ENCODE measurements at places on chromosomes 16 and 17. TPM values are rescaled to one million over a fixed set of nuclear protein-coding genes. Genes with fewer than 3 reads are reported as not detected.

DNA sequence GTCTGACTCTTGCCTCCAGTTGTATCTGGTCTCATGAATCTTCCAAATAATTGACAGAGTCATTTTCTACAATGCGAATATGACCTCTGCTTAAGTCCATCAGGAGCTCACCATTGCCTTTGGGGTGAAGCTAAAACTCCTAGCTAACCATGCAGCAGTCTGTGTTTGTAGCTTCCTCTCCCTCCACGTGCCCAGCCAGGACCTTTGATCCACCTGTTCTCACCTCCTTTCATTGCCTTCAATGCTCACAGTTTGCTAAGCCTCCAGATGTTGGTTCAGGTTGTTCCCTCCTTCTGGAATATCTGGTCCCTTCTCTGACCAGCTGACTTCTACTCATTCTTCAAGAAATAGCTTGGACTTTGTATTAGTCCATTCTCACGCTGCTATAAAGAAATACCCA is 23.0 kb downstream of the BMERB1 start:
- DNase-seq = no peak
- H3K27ac ChIP-seq = no peak overlapping the region
- H3K36me3 ChIP-seq = no peaks in the 10 kb centered on the region

- peak overlapping the region; percentile 74 for H3K4me3 ChIP-seq
- peak; percentile 94 for DNase-seq
- no peaks in the 10 kb centered on the region for H3K27me3 ChIP-seq
- no peaks in the 10 kb centered on the region for H3K36me3 ChIP-seq
- H3K4me1 ChIP-seq = peaks cover 30% of the 10 kb centered on the region
Measured at GRCh38 chr17:37488607-37489196, 989 bp upstream of the DUSP14 start.

ULK2 gene
- total RNA-seq = 10.8 TPM

NUDT16L1 gene
- 43.6 TPM for total RNA-seq

DNA sequence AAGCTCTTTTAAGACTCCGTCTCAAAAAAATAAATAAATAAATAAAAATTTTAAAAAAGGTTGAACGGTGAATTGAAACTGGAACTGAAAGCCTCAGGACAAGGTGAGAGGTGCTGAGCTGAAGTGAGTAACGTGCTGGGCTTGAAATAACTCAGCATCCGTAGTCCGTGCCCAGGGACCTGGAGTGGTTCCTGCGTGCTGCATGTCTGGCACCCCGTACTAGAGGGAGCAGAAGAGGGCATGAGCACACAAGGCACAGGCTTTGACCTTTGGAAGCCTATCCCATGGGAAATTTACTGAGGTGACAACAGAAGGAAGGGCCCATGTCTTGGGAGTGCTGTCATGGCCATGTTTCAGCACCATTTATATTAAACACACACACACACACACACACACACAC is 4.5 kb upstream of the MEIOB start:
- no peak for DNase-seq
- no peak overlapping the region for H3K4me3 ChIP-seq
- H3K36me3 ChIP-seq = no peaks in the 10 kb centered on the region
- peaks cover 29% of the 10 kb centered on the region for H3K27me3 ChIP-seq
- no peak overlapping the region for H3K27ac ChIP-seq

DNA sequence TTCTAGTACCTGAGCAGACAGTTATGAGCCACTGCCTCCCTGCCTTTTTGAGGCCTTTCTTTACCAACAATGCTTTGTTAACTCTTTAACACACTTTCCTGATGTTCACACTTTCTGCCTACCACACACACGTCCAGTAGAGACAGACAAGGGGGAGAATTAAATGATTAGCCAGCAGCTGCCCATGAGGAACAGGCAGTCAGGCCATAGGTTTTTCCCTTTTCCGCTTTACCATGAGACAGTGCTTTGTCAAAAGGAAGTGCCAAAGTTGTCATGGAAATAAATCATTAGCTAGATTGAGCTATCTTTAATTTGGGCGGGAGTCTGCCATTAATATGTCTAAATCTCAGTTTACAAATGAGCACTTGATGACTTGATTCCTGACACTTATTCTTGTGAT is 102.1 kb downstream of the PITPNC1 start:
- H3K27me3 ChIP-seq = no peaks in the 10 kb centered on the region
- H3K36me3 ChIP-seq = no peaks in the 10 kb centered on the region
- H3K4me1 ChIP-seq = peaks cover 24% of the 10 kb centered on the region
- no peak overlapping the region for H3K4me3 ChIP-seq

- H3K4me3 ChIP-seq = no peak overlapping the region
- H3K27me3 ChIP-seq = peaks cover 49% of the 10 kb centered on the region
- H3K36me3 ChIP-seq = no peaks in the 10 kb centered on the region
- H3K4me1 ChIP-seq = peaks cover 12% of the 10 kb centered on the region
- H3K27ac ChIP-seq = no peak overlapping the region
Measured at GRCh38 chr17:9023392-9024218, 2.3 kb downstream of the NTN1 start.

- no peak overlapping the region for H3K4me3 ChIP-seq
- no peaks in the 10 kb centered on the region for H3K36me3 ChIP-seq
- no peaks in the 10 kb centered on the region for H3K27me3 ChIP-seq
- peaks cover 17% of the 10 kb centered on the region for H3K4me1 ChIP-seq
- no peak overlapping the region for H3K27ac ChIP-seq
Measured at GRCh38 chr16:10868596-10869469, 8.2 kb upstream of the CIITA start.

DNA sequence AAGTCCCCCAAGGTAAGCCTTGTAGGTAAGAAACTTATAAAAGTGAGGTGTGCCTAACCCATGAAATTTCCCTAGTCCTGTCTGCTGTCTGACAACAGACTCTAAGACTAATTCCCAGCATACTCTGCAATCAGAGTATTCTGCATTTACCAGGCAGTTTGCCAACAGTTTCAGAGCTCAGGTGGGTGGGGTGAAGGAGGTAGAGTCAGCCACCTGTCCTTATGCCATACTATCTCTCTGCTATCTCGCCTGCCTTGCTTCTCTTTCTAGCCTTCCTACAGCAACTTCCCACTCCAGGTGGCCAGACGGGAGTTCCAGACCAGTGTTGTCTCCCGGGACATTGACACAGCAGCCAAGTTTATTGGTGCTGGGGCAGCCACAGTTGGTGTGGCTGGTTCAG is 2.3 kb downstream of the ATP5MC1 start:
- H3K4me3 ChIP-seq = no peak overlapping the region
- DNase-seq = no peak

- no peak overlapping the region for H3K27ac ChIP-seq
- no peak for DNase-seq
- H3K4me1 ChIP-seq = peaks cover 30% of the 10 kb centered on the region
- H3K4me3 ChIP-seq = no peak overlapping the region
- H3K27me3 ChIP-seq = no peaks in the 10 kb centered on the region
- H3K36me3 ChIP-seq = no peaks in the 10 kb centered on the region
Measured at GRCh38 chr17:48244814-48245213, 137.2 kb downstream of the SNX11 start.

- H3K4me1 ChIP-seq = peaks cover 6% of the 10 kb centered on the region
- peak; percentile 64 for DNase-seq
- H3K27ac ChIP-seq = no peak within 1 kb of the TSS
- no peaks in the 10 kb centered on the region for H3K36me3 ChIP-seq
- H3K27me3 ChIP-seq = peaks cover 5% of the 10 kb centered on the region
Measured at GRCh38 chr16:77788181-77789084, at the start of gene VAT1L. TSS of gene VAT1L (plus strand) at chr16:77788564. CDS start at chr16:77788683, 119 bp downstream.

GRCh38 chr17:4241535-4241934 is 22.2 kb downstream of the ANKFY1 start:
- H3K4me3 ChIP-seq = no peak overlapping the region
- H3K27me3 ChIP-seq = no peaks in the 10 kb centered on the region
- no peaks in the 10 kb centered on the region for H3K4me1 ChIP-seq
- DNase-seq = no peak

FOXJ1 gene
- 0.48 TPM for total RNA-seq

DNA sequence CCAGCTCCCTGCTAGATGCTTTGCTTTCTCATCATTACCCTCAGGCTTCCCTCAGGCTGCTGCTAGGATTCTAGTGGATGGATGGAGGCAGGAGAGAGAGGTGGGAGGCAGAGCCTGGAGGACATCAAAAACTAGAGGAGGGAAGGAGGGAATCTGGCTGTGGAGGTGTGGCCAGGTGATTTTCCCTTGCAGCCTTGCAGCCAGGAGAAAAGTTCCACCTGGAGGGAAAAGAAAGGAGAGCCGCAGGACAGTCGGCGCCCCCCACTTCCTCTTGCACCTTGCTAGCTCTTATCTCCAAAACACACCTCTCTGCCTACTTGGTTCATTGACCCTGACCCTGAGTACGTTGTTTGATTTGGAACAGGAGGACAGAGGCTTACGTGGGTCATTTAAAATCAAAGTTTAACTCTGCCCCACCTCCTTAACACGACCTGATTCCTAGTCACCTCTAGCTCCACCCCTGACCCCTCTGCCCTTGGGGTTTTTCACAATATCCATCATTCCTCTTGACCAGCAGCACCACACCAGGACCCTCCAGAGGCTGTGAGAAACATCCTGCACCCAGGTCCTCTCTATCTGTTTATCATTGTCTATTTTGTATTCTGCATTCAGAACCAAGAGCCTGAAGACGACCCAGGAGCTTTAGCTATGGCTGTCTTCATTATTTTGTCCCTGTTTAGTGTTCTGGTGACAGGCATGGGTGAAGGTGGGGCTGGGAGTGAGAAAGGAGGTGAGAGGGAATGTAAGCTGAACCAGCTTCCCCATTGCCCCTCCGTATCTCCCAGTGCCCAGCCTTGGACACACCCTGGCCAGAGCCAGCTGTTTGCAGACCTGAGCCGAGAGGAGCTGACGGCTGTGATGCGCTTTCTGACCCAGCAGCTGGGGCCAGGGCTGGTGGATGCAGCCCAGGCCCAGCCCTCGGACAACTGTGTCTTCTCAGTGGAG is 15.9 kb downstream of the AOC3 start:
- peaks cover 4% of the 10 kb centered on the region for H3K4me1 ChIP-seq
- no peak overlapping the region for H3K4me3 ChIP-seq
- H3K27ac ChIP-seq = no peak overlapping the region
- no peaks in the 10 kb centered on the region for H3K27me3 ChIP-seq
- H3K36me3 ChIP-seq = no peaks in the 10 kb centered on the region

PRSS27 gene
- 3.0 TPM for total RNA-seq

NUDT7 gene
- 3.5 TPM for total RNA-seq

GRCh38 chr17:18253947-18254821 is 4.4 kb downstream of the FLII start:
- H3K4me1 ChIP-seq = peaks cover 13% of the 10 kb centered on the region
- H3K36me3 ChIP-seq = peaks cover 23% of the 10 kb centered on the region
- no peak overlapping the region for H3K4me3 ChIP-seq
- H3K27me3 ChIP-seq = no peaks in the 10 kb centered on the region

KCNH4 gene
- total RNA-seq = not detected

- H3K36me3 ChIP-seq = no peaks in the 10 kb centered on the region
- H3K27me3 ChIP-seq = no peaks in the 10 kb centered on the region
- no peak overlapping the region for H3K27ac ChIP-seq
Measured at GRCh38 chr16:2675714-2676113, 6.6 kb upstream of the KCTD5 start.

GRCh38 chr17:81934850-81935708 is 2.0 kb downstream of the PYCR1 start:
- H3K36me3 ChIP-seq = no peaks in the 10 kb centered on the region
- no peak overlapping the region for H3K27ac ChIP-seq
- peaks cover 6% of the 10 kb centered on the region for H3K4me1 ChIP-seq
- H3K27me3 ChIP-seq = no peaks in the 10 kb centered on the region
- no peak for DNase-seq

PRR35 gene
- total RNA-seq = 0.09 TPM

DNA sequence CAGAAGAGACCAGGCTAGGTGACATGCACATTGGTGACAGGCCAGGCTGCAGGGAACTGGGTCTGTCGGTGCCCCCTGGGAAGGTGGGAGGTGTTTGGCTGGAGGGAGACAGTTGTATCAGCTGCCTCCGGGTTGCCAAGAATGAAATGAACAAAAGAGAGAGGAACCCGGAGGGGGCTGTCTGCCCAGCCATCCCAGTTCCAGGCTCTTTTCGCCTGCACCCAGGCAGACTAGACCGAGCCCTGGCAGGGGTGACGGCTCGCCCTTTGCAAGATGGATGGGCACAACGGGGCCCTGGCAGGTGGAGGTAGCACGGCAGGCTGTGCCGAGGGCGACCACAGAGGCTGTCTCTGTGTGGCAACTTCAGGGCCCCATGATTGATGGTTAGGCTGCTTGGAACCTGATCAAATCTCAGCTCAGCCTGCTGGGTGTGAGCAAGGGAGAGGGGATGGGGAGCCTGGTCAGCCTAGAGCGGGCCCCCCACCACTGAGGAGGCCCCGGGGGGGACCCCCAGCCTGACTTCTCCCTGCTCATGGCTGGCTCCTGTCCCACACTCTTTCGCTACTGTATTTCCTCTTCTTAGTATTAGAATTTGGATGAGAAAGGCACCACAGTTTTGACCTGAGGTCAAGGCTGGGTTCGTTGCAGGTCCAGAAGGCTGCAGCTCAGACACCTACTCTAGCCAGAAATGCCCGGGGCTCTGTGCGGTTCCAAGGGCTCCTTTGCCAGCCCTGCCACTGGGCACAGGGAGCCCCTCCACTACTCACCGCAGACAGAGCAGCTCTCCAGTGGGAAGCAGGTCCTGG is 118.9 kb upstream of the CHMP6 start:
- peaks cover 17% of the 10 kb centered on the region for H3K4me1 ChIP-seq
- no peak for DNase-seq
- H3K27me3 ChIP-seq = no peaks in the 10 kb centered on the region

GRCh38 chr17:260031-260791 is 78.8 kb upstream of the DOC2B start:
- no peak overlapping the region for H3K27ac ChIP-seq
- no peak overlapping the region for H3K4me3 ChIP-seq
- H3K36me3 ChIP-seq = no peaks in the 10 kb centered on the region
- peaks cover 9% of the 10 kb centered on the region for H3K27me3 ChIP-seq
- no peak for DNase-seq
- H3K4me1 ChIP-seq = no peaks in the 10 kb centered on the region

GRCh38 chr17:16456742-16457316 is 35.2 kb downstream of the LRRC75A start:
- H3K4me1 ChIP-seq = peaks cover 6% of the 10 kb centered on the region
- no peaks in the 10 kb centered on the region for H3K36me3 ChIP-seq

DNA sequence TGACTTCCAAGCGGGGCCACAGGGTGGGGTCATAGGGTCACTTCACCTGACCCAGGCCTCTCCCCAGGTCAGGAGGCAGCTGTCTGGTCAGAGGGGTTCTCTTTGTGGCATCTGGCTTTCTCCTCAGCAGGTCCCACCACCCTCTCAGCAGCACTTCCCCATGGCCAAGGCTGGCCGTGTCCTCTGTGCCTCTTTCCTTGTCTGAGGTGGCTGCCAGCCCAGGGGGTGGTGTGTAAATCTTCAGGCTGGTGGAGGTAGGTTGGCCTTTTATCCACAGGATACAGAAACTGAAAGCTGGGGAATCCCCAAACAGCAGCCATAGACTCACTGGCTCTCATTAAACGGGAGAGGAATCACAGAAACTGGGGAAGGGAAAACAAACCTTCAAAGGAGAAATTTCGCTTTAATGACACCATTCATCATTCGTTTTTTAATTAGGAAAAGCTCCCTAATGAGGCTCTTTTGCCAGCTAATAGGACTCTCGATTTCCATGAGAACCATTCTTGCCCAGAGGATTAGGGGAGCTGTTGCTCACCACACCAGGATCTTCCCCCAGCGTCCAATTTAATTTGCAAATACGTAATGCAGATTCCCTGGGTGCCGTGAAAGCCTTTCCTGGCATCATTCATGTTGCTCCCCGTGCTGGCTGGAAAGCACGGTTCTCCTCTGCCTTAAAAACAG is 18.0 kb downstream of the C17orf75 start:
- H3K4me3 ChIP-seq = no peak overlapping the region
- H3K36me3 ChIP-seq = no peaks in the 10 kb centered on the region
- no peak for DNase-seq

Data from astrocyte (in vitro differentiated cells and primary cell).